Stimulated activated CD4-positive, alpha-beta T cell treated with anti-CD3 and anti-CD28 coated beads, Interleukin-15, amount 100 ng/mL, for 48 hours (primary cell): ENCODE measurements at places on chromosomes 4 and X.

DNA sequence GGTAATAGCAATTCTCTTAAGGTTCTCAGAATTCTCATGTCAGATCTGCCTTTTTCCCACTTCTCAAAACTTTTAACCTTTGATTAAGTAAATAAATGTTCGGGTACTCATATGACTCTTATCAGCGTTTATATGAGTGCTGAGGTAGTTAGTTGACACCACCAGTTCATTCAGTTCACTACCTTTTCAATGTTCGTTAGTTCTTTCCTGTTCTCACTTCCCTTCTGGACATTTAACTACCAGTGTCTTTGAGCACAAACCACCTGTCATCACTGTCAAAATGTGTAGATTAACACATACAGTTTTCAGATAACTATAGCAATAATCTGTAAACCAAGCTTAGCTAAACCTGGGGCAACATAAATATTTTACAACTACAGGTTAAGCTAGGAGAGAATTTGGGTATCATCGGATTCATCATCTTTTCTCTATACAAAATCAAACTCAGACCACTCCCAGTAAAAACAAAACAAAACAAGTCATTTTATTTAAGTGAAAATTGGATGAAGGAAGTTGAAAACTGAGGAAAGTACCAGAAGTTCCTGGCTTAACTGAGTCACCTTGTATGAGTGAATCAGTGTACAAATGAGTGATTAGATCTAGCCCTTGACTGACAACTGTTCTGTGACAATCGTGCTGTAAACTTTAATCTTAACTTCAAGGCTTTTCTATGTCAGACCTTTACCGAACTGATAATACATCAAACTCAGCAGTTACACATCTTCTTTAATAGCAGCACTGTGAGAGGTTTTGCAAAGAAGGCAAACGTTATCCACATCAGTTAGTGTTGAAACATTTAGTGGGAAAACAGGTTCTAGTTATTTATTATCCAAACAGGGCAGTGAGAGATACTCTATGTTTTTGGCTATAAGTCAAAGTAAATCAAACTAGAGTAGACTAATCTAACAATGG, 41.9 kb downstream of the ARHGEF38 start:
- DNase-seq, result no peak

DNA sequence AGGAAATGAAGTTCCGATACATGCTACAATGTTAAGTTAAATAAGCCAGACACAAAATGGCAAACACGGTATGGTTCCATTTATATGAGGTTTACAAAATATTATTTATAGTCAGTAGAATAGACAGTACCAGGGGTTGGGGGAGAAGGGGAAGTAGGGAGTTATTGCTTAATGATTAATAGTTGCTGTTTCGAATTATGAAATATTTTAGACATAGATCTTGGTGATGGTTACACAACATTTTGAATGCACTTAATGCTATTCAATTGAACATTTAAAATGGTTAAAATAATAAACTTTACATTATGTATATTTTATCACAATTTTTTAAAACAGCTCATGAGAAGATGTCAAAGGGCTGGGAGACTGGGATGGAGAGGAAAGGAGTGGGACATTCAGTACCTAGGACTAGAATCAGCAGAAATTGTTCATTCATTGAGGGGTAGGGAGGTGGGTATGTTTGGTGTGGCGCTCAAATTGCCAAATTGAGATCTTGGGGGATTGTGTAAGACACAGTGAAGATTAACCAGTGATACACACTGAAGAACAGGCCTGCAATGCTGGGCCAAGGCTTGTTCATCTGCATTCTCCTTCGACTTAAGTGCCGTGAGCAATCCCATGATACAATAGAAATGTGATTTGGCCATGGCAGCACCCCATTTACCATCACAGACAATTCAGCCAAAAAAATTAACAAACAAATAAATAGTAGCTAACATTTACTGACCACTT, 165.6 kb upstream of the GALNT7 start:
- DNase-seq, result no peak

- DNase-seq, result no peak
These were observed 4.6 kb downstream of the PALLD start for GRCh38 chr4:168501407-168501806.

DNA sequence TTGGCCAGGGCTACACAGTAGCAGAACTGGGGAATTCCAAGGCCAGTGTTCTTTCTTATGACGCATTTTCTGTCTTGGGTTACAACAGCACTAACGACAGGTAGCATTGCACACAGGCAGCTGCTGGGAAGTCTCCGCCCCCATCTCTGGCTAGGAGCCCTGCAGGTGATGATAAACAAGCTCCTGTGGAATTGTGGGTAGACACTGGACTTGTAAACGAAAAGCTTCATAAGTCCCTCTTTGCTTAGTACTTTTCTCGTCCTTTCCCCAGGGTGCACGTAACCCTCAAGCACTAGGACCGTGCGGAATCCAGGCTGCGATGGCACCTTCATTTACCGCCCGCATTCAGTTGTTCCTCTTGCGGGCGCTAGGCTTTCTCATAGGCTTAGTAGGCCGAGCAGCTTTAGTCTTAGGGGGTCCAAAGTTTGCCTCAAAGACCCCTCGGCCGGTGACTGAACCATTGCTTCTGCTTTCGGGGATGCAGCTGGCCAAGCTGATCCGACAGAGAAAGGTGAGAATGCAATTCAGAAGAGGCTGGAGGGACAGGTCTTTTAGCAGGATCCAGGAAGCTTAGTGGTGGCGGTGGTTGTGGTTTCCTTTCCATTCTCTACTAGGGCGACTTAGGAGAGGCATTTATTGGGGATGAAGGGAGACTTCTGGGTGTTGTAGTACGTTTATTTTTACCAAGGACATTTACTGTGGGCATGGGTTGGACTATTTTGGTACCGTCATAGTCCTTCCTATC, at the start of gene FAAH2:
Gene FAAH2 (plus strand): TSS at position 200 of the 745 bp plus-strand sequence. CDS start 120 bp downstream, at position 320.
- peak; percentile 40 for DNase-seq

- DNase-seq, result no peak
These were observed 2.7 kb upstream of the ASB5 start for GRCh38 chr4:176271749-176272148.

DNA sequence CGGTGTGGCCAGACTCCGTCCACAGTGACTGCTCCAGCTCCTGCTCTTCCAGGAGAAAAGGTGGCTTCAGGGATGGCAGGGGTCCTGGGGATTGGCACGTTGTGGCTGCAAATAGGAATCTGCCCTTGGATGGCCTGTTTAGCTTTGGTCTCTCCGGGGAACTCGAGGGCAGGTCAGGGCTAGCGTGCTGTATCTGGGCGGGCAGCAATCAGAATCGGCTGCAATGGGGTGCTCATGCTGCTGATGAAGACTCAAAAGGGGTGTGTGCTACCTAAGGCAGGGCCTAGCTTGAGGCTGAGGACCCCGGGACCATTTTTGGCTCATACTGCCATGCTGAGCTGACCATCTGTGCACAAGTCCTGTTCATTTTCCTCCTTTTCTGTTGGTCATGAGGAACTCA, 51.3 kb downstream of the RGS12 start:
- no peak for DNase-seq

GRCh38 chrX:13780868-13781427, 35.9 kb downstream of the GPM6B start:
- no peak for DNase-seq

DNA sequence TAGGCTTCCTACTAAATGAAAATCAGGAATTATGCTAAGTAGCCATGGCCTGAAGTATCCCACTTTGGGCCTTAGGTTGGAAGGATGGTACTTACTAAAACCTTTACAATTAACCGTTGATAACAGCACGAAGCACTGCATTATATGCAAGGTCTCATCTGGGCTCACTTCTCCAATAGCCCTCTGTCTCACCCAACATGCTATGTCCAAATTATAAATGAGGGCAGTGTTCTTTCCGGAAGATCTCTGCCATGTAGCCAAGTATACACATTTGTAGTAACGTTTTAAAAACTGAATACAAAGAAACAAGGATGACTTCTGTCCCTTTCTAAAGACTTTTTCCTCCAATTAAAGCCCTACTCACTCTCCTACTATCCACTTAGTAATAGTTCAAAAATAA, 51.6 kb downstream of the SCFD2 start:
- no peak for DNase-seq

GRCh38 chr4:23737571-23737970, 152.3 kb downstream of the PPARGC1A start:
- DNase-seq, result no peak

- DNase-seq, result no peak
These were observed 220.4 kb downstream of the SPRY1 start for GRCh38 chr4:123616951-123617461.

GRCh38 chrX:105228602-105229001, 8.1 kb upstream of the TEX13A start:
- DNase-seq, result no peak

DNA sequence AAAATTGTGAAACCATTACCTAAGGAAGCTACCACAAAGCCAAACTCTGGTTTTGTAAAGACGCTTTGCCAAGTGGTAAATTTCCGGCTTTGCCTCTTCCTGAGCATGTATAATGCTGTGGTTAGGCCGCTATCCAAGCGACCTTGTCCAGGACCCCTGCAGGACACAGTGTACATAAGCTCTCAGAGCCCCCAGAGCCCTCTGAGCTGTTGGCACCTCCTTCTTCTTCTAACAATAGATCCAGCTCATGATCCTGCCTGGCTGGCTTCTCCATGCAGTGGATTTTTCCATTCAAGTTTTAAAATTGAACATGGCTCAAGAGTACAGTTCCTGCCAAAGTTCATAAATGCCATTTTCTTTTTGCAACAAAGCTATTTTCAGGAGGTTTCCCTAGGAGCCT, 326.7 kb downstream of the MAPK10 start:
- no peak for DNase-seq

GRCh38 chr4:168853770-168854169, 156.3 kb downstream of the CBR4 start:
- DNase-seq, result no peak

DNA sequence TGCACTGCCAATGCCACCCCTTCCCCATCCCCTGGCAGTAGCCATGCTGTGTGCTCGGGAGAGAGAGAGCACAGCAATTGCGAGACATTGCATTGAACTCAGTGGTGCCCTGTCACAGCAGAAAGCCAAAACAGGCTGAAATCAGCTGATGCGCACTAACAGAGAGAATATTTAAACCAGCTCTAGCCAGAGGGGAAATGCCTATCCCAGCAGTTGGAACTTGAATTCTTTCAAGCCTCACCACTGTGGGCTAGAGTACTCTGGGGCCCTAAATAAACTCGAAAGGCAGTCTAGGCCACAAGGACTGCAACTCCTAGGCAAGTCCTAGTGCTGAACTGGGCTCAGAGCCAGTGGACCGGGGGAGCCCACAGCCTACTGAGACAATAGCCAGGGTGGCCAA, 17.7 kb upstream of the RP2 start:
- no peak for DNase-seq

DNA sequence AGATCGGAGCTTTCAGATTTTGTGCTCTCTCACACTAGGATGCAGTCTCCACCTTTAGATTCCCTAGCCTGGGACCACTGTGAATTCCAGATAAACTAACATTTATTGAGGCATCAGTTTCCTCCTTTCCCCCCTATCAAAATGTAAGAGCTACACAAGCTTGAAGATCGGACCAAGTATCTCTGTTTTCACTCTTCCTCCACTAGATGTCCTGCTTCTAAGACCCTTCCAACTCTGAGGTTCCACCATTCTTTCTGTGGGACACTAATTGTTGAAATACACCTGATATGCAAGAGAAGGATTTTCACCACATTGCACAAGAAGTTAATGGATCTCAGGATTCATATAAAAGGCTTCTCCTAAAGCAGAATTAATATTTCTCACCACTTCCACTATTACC, 43.0 kb upstream of the PHOX2B start:
- DNase-seq, result no peak

- DNase-seq, result no peak
These were observed 318.6 kb downstream of the ANK2 start for GRCh38 chr4:113368056-113368455.

GRCh38 chrX:24283127-24283794, 30.6 kb downstream of the SUPT20HL2 start:
- no peak for DNase-seq

DNA sequence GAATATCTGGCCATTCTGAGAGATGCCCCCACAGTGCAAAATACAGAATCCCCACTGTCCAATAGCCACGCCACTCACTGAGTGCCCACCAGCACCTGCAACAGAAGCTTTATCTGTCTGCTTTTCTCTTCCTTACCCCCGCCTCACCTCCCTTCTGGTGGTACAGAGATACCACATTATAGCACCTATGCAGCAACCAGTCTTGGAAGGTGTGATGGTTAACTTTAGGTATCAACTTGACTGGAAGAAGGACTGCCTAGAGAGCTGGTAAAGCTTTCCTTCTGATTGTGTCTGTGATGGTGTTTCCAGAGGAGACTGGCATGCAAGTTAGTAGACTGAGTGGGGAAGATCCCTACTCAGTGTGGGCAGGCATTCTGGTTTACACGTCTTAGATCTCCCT, 61.8 kb upstream of the TXK start:
- no peak for DNase-seq

DNA sequence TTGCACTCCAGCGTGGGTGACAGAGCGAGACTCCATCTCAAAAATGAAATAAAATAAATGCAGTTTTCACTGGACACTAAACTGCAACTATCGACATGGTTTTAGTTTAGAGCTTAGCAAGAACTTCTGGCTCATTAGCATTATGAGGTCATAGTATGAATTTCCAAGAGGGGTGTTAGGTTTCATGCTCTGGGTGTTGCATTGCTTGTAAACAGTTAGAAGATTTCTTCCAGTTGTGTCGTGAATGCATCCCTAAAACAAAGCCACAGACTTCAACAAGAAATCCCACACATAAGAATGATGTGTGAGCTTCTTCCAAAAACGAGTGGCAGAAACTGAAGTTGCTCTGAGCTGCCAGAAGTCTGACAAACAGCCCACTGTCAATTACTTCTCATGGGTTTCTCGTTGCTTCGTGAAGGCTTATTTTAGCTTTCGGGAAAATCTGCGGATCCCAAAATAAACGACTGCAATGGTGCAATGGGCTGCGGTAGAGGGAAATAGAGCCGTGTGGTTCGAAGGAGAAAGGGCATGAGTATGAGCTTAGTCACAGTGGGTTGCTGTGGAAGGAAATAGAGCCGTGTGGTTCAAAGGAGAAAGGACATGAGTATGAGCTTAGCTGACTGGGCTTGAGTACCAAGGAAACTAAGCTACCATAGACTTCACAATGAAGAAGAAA, 354.9 kb downstream of the DHRSX start:
- DNase-seq, result no peak

DNA sequence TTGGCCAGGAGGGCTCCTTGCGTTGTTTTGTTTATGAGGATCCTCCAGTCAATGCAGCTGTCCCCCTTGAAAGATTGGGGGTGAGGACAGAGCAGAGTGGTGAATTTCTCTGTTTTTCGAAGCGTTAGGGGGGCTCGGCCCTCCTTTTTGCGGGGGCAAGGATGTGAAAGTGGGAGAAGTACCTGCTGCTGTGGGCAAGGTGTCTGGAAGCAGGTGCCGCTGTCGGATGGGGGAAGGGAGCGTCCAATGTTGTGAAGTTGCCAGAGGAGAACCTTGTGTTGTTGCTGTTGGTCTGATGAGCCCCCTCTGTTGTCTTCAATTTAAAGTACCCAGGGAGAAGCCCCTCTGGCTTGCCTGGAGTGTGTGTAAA, 613 bp downstream of the GLRB start:
- DNase-seq, result no peak

GRCh38 chr4:29559286-29559685, 1160.9 kb upstream of the PCDH7 start:
- DNase-seq, result no peak
